ENCODE measurements at places on chromosomes 7 and 10.

DNA sequence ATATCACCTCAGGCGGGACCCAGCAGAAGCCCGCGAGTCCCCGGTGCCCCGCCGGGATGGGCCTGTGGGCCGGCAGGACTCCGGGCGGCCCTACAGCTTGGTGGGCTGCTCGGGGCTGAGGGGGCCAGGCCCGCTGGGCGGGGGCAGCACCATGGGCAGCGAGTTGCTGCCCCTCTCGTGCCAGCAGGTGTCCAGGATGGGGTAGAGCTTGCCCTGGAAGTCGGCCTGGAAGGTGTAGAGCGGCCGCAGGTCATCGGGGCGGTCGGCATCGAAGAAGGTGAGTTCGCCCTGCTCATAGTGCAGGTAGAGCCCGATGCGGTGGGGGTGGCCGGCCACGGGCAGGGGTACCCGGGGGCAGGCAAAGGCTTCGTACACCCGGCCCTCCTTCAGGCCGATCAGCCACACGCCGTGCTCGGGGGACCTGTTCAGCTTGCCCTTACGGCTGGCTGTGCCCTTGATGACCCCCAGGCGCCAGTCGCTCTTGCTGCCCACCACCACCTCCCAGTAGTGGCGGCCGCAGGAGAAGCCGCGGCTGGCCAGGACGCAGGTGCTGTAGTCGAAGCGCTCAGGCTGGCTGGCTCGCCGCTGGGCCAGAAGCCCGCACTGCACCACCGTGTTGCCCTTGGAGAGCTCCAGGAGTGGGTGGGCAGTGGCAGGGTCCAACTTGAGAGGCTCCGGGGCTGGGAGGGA lies 4.3 kb upstream of the NSUN5 start:
- no peak for DNase-seq

- DNase-seq, result no peak
Measured at GRCh38 chr10:19832699-19833098, 16.5 kb downstream of the PLXDC2 start.

GRCh38 chr10:73218431-73219191 lies 28.4 kb downstream of the DNAJC9 start:
- DNase-seq, result no peak

DNA sequence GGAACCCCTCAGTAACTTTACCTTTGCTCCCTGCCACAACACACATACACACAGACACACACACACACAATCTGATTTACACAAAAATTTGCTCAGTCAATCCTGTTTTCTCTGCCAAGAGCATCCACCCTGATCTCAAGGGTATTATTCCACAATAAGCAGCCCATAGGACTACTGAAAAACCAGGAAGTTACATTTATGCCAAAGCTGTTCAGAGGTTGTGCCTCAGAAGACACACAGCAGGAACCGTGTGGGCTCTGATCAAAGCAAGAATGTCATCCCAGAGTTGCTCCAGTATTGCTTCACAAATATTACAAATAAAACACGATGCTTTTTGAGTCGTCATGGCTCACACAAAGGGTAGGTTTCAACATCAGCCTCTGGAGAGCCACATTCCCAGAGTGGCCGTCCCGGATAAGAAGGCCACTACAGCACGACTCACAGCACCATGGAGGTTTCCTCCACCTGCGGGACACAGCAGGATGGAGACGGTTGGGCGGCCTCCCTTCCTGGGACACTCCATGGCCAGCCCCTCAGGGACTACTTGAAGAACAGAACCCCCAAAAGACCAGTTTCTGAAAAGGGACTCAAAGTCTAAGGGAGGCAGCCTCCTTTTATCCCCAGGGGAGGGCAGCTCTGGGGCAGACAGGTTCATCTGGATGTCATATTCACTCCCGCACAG lies 1.6 kb downstream of the AIFM2 start:
- DNase-seq, result peak; percentile 61

GRCh38 chr10:70551971-70552422 lies 50.5 kb downstream of the PRF1 start:
- peak; percentile 86 for DNase-seq

DNA sequence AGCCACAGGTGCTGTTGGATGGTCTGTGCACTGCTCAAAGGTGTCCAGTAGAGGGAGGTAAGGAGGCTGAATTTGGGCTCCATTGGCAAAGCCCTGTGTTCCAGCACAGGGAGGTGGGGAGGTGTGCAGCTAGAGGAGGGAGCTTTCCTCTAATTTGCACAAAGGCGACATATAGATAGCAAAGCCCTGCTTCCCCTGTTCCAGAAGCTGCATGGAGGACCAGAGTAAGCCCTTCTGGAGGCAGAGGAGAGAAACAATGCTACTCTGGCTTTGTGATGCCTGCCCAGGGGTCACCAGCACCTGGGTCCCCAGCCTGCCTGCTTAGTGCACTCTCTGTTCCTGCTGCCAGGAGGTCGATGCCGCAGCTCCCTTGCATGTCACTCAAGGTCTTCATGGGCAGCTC lies 3.4 kb upstream of the ARHGAP22 start:
- no peak for DNase-seq

GRCh38 chr10:72649291-72649690 lies 23.4 kb upstream of the MICU1 start:
- no peak for DNase-seq

DNA sequence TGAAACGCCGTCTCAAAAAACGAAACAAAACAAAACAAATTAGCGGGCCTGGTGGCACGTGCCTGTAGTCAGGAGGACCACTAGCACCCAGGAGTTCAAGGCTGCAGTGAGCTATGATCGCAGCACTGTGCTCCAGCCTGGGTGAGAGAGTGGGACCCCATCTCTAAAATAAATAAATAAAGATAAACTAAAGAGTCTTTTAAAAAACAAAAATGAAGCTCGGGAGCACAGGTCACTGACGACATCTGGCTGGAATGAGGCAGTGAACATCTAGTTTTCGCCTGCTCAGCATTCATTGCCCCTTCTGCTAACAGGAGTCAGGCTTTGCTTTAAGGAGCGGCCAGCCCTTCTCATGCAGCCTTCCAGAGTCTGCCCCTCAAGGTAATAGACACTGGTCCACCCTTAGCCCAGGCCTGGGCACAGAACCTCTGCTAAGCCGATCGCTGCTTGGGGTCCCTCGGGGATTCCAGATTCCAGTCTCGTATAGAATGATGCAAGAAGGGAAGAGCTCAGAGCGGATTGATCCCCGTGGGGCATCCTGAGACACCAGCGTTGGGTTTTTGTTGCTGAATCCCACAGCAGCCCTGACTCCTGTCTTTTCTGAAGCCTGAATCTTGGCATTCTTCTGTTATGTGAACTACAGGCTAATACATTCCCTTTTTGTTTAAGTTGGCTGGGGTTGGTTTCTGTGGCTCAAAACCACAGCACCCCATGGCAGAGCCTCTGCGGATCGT lies 14.2 kb upstream of the FOXK1 start:
- peak; percentile 94 for DNase-seq

- no peak for DNase-seq
Measured at GRCh38 chr10:89078724-89079672, 88.4 kb downstream of the FAS start.

GRCh38 chr7:18313965-18314364 lies 181.6 kb upstream of the HDAC9 start:
- no peak for DNase-seq

DNA sequence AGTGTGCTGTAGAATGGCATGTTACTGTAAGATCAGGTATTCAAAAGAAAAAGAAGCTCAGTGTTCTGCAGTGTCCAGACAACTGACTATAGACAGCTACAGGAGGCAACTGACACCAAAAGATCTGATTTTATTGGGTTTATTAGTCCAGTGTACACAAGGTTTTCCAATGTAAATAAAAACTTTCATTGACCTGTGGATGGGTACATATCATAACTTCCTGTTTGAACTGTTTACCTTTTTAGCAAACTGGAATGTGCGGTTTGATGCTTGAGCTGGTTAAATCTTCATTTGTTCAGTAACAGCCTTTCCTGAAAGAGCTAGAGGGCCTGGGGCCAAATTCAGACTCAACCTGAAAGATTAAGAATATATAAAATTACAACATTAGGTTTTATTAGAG lies 172.6 kb upstream of the SP8 start:
- DNase-seq, result no peak

DNA sequence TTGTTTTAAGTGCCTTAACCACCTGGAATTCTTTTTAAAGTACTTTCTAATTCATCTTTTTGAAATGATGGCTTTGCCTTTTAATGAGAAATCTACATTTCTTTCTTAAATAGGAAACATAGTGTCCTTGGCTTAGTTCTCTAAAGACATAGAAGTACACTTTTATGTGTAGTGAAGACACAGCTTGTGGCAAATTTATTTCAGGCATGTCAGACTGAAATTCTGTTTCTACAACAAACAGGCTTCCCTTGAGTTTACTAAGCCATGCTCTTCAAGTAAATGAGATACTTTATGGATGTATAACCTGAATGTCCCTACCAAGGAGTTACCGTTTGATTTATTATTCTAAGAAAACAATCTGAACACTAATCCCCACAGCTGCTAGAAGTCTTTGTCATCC lies 136.9 kb upstream of the MAGI2 start:
- no peak for DNase-seq

DNA sequence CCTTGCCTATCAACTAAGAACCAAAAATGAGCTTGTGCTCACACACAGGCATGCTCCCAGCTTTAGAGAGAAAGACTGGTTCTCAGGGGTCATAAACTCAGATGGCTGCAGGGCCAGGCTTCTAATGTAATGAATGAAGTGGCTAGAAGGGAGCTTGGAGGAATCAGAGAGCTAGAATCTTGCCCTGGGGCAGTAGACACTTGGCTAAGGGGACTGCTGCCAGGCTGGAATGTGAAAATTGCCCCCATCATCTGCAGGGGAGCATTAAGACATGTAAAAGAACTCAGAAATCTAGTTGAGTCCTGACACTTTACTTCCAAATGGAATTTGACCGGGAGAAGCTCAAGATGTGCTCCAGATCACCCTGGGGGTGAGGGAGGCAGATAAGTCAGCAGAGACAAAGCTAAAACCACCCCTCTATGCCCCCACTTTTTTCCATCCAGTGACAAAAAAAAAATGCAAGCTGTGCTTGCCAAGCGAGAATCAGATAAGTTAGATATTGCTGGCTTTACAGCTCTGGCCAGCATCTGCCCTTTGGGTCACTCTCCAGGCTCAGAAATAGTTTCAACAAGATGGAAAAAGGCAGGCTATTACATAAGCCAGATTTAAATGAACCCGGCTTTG lies 2.3 kb upstream of the SLC16A9 start:
- no peak for DNase-seq

DNA sequence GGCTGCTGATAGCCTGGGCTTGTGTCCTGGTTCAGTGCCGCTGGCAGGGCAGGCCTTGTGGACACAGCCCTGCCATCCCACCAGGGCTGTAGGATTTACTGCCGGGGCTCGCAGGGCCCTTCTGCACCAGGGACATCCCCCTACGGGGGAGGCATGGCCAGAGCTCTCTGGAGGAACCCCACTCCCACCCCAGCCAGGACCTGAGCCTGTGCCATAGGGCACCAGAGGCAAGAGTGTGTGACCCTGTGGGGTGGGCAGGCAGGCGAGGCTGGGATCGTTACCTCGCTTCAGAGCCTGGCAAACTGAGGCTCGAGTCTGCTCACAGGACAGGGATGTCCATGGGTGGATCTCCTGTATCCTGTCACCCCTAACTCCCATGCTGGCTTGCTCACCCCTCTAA lies 2.6 kb downstream of the LDB3 start:
- DNase-seq, result no peak

GRCh38 chr7:112173568-112173905 lies 32.7 kb downstream of the DOCK4 start:
- no peak for DNase-seq

DNA sequence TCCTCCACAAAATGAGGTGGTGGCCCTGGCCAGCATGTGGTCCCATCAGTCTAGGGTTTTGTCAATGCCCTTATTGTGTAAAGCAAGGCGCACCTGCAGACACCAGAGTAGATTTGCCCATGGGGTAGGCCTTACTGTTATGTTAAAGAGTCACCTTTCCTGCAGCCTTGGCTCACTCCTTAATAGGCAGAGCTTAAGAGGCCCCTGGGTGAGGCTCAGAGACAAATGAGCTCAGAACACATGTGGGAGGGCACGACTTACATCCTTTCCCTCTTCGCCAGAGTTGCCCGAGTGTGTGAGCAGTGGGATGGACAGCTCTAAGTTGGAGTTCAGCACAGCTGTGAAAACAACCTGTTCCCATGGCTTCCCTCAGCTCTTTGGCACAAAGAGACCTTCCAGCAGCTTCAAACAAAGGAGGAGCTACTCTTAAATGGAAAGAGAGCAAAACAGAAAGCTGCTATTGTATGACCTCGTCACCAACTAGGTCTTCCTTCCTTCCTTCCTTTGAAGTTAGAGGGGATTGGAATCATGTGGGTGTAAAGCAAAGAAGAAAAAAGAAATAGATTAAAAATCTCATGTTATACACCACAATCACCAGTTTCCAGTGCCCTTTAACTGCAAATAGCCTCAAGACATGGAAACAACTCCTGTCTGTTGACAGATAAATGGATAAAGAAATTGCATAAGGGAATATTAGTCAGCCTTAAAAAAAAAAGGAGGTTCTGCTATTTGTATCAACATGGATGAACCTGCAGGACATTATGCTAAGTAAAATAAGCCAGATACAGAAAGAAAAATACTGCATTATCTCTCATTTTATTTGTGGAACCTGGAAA lies 11.9 kb upstream of the XPNPEP1 start:
- peak; percentile 82 for DNase-seq

Data from skeletal muscle cell (primary cell).